Stimulated activated CD4-positive, alpha-beta T cell treated with anti-CD3 and anti-CD28 coated beads, Interleukin-4, amount 100 ng/mL, for 1 hour (primary cell): ENCODE measurements at places on chromosomes 12 and 14.

DNA sequence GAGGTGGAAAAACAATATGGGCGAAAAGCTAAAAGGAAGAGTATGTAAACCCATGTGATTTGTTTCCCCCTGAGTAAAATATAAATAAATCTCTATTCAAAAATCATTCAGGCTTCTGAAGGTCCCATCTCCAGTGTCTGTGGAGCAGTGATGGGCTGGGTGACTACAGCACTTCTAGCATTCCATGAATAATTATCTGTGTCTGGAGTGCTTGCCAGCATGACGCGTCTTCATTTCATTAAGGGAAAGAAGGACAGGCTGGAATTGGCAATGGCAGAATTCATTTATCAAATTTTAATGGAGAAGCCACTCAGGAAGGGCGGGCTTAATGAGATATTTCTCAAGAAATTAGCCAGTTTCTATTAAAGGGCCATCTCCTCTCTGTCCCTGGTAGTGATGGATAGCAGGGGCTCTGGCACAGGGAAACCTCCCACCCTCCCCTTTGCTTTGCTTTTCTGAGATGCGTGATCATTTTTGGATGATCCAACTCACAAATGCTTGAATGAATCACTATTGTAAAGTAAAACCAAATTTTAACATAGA is 916.3 kb upstream of the SEL1L start:
- DNase-seq = no peak

- no peak for DNase-seq
Measured at GRCh38 chr12:25546318-25546717, 6.8 kb downstream of the LMNTD1 start.

DNA sequence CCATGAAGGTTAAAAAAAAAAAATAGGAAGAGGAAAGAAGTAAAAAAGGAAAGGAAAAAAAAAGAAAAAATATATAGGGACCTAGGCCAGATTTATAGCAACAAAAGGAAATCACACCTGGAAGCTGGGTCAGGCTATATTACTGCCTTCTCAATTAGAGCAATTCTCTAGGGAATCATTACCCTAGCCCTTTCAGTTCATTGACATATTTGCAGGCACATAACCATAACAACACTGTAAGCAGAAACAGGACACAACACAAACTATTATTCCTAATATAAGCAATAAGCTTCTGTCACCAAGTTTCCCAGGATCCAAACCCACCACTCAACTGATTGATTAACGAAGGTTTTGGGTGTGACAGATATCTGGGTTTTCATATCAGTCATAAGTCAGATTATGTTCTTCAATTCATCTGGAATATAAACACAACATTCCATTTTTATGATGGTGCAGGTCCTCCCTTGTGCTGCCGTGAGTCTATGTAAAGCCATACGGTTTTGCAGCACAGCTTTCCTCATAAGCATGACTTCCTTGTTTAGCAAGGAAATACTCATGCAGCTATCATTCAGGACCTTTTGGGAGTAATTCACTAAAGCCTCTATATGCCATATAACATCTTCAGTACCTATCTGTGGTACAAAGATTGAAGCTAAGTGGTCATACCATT is 4.2 kb downstream of the PCNX4 start:
- no peak for DNase-seq

GRCh38 chr14:52078095-52078531 is 9.3 kb upstream of the NID2 start:
- DNase-seq = no peak

DNA sequence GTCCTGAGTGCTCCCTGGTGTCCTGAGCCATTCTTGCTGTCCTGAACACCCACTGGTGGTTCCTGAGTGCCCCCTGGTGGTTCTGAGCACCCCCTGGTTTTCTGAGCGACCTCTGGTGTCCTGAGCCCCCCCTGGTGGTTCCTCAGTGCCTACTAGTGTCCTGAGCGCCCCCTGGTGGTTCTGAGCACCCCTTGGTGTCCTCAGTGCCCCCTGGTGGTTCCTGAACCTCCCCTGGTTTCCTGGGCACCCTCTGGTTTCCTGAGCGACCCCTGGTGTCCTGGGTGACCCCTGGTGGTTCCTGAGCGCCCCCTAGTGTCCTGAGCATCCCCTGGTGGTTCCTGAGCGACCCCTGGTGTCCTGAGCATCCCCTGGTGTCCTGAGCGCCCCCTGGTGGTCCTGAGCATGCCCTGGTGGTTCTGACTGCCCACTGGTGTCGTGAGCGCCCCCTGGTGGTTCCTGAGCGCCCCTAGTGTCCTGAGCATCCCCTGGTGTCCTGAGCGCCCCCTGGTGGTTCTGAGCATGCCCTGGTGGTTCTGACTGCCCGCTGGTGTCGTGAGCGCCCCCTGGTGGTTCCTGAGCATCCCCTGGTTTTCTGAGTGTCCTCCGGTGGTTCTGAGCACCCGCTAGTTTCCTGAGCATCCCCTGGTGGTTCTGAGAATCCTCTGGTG is 473.1 kb downstream of the TMEM121 start:
- peak; percentile 69 for DNase-seq

DNA sequence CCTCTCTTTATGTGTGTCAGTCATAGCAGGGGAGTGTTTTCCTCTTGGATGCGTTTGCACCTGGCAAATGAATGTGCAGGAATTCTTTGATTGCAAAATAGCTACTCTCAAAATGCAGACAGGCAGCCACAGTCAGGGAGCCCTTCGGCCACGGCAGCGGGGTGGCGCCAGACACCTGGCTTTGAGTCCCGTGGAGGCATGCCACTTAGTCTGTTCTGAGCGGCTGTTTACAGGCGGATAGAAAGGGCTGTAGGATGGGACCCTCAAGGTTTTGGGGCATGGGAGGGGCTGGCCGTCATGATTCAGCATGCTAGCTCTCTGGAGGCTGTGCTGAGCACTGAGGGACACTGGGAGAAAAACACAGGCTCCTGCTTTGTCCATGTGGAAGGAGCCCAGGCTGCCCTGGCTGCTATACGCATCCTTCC is 117.1 kb downstream of the SLC25A47 start:
- DNase-seq = peak; percentile 35

DNA sequence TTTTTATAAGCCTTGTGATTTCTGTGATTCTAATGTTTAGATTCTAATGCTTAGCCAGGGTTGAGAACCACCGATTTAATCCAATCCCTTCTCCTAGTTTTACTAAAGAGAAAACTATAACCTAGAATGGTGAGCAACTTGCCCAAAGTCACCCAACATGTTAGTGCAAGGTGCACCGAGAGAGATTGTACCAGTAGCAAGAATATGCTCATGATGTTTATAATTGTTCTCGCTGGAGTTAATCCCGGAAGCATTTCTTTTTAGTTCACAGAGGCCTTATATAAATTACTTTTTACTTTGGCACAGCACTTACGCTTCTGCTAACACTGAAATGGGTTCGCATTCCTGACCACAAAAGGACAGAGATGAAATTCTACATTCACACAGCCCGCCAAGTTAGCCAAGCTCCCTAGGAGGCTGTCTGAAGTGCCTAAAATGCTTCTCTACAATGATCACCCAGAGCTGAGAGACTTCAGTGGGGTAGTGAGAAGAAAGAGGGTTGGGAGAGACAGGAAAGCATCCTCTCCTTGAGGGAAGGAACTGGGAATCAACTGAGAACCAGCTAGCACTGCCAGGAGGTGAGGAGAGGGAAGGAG is 579 bp upstream of the BLOC1S1 start:
- DNase-seq = no peak

- no peak for DNase-seq
Measured at GRCh38 chr12:108973629-108974152, 47.2 kb downstream of the SVOP start.

GRCh38 chr12:25690996-25691864 is 138.1 kb upstream of the LMNTD1 start:
- no peak for DNase-seq

DNA sequence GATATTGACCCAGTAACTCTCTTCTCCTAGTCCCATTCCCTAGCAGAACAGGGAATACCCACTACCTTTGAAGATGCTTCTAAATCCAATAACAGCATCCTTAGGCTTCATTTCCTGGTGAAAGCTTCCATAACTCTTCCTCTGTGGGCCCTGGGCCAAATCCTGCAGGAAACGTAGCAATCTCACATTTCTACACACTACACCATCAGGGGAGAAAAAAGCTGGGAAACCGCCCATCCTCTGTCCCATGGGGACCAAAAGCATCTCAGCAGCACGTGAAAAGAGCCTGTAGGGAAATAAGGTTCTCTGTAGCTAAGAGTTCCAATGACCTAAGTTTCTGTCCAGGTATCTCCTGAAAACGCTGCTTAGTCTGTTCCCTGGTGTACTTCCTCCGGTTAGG is 340.2 kb downstream of the DPF3 start:
- DNase-seq = no peak

GRCh38 chr14:35051796-35052195 is 5.7 kb downstream of the FAM177A1 start:
- no peak for DNase-seq
